Right renal cortex interstitium (tissue), 3 donors: ENCODE measurements at places on chromosomes 6 and 20. TPM values are rescaled to one million over a fixed set of nuclear protein-coding genes. Genes with fewer than 3 reads are reported as not detected.

GRCh38 chr20:31670371-31671228, 32.9 kb downstream of the COX4I2 start:
- no peak for DNase-seq

- DNase-seq, result no peak
Observed at GRCh38 chr6:113763311-113763766, 93.8 kb upstream of the MARCKS start.

- DNase-seq, result no peak
Observed at GRCh38 chr20:38272961-38273360, 12.4 kb upstream of the KIAA1755 start.

C6orf52 gene
- 4.0 TPM for polyA plus RNA-seq
